ENCODE measurements at places on chromosomes 16 and 17. TPM values are rescaled to one million over a fixed set of nuclear protein-coding genes. Genes with fewer than 3 reads are reported as not detected.

METTL16 gene
- 31.8 TPM for total RNA-seq

ZDHHC1 gene
- total RNA-seq, result 8.5 TPM

CA5A gene
- not detected for total RNA-seq

SHISA6 gene
- total RNA-seq, result not detected

CDK5RAP3 gene
- 46.2 TPM for total RNA-seq

MPP2 gene
- 1.8 TPM for total RNA-seq

G6PC3 gene
- 81.4 TPM for total RNA-seq

TANC2 gene
- total RNA-seq, result 35.6 TPM

DNAH2 gene
- total RNA-seq, result not detected

TLCD3B gene
- not detected for total RNA-seq

VPS35L gene
- 27.8 TPM for total RNA-seq

PRRT2 gene
- not detected for total RNA-seq

TMC5 gene
- not detected for total RNA-seq

USP22 gene
- total RNA-seq, result 210 TPM

KRT12 gene
- 0.59 TPM for total RNA-seq

KRT40 gene
- total RNA-seq, result not detected

YPEL3 gene
- 1.7 TPM for total RNA-seq

TPPP3 gene
- total RNA-seq, result 0.16 TPM

CARD14 gene
- 23.2 TPM for total RNA-seq

TAC4 gene
- not detected for total RNA-seq

RBFOX1 gene
- total RNA-seq, result not detected

IL4R gene
- 5.6 TPM for total RNA-seq

CETP gene
- total RNA-seq, result not detected

SLC25A19 gene
- 18.1 TPM for total RNA-seq

SLFN11 gene
- total RNA-seq, result 0.11 TPM

MAF gene
- total RNA-seq, result 10.0 TPM

CACNG5 gene
- total RNA-seq, result not detected

SLC6A2 gene
- not detected for total RNA-seq

TMED6 gene
- not detected for total RNA-seq

SHISA9 gene
- 0.35 TPM for total RNA-seq

LRRC36 gene
- total RNA-seq, result 1.1 TPM

KRT26 gene
- total RNA-seq, result not detected

KCNG4 gene
- 3.5 TPM for total RNA-seq

INPP5K gene
- total RNA-seq, result 41.5 TPM

PIP4K2B gene
- 21.6 TPM for total RNA-seq

GRAP gene
- 0.48 TPM for total RNA-seq

HASPIN gene
- 9.0 TPM for total RNA-seq

TNFRSF12A gene
- 41.2 TPM for total RNA-seq

C1QTNF1 gene
- 15.7 TPM for total RNA-seq

KRTAP3-2 gene
- total RNA-seq, result not detected

CCP110 gene
- total RNA-seq, result 6.4 TPM

GSDMA gene
- total RNA-seq, result not detected

HS3ST2 gene
- not detected for total RNA-seq

SOX8 gene
- 16.7 TPM for total RNA-seq

ADAD2 gene
- total RNA-seq, result 0.11 TPM
